ENCODE measurements at places on chromosomes 2 and 18.

DNA sequence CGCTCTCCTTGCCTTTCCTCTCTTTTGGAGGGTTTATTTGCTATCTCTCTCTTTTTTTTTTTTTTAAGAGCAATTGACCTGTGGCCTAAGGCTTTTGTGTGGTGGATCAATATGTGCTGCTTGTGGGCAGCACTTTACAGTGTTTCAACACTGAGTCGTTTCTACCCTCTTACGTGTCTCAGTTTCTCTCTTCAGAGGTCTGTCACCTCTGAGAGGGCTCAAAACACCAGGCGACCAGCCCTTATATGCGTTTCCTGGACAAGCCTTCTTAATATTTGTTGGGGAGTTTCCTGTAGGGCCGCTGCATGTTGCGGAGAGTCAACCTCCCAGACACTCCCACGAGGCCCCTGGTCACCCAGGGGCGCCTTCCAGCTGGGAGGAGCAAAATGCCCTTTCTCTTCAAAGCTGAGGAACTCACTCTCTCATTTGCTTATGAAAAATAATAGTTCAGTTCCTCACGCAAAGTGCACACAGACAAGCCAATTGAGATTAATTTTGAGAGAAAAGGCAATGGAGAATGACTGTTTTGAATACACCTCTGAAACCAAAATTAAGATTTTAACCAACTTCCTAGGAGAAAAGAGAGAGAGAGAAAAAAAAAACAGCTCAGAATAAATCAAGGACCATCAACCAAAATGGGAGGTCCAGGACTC lies 96.3 kb upstream of the B3GNT2 start:
- DNase-seq = no peak

- no peak for DNase-seq
Measured at GRCh38 chr2:239689410-239689809, 288.6 kb upstream of the HDAC4 start.

GRCh38 chr2:148545390-148546256 lies 98.9 kb upstream of the EPC2 start:
- no peak for DNase-seq

- DNase-seq = no peak
Measured at GRCh38 chr2:108868911-108869310, 82.3 kb downstream of the CCDC138 start.

DNA sequence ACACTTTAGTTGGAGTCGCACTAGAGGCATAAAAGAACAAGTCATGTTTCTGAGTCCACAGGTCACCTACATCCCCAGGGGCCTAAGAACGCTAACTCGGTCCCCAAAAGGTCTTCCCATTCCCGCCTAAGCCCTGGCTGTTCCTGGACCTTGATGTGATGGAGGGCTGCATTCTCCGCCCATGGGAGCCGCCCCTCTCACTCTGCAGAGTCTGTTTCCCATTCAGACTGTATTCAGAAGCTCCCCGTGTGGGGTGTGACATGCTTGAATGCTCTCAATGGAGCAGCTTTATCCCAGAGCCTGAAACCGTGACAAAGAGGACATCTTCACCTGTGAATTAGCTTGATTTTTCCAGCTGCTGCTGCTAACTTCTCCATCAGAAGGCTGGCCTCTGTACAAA lies 319.0 kb upstream of the KLHL29 start:
- no peak for DNase-seq

All from hepatocyte (in vitro differentiated cells).